ENCODE measurements at places on chromosomes 11 and 22.

GRCh38 chr22:28951969-28952521 lies 68.7 kb downstream of the ZNRF3 start:
- DNase-seq: no peak

GRCh38 chr11:2778630-2779498 lies 79.1 kb upstream of the KCNQ1OT1 start:
- DNase-seq: no peak

DNA sequence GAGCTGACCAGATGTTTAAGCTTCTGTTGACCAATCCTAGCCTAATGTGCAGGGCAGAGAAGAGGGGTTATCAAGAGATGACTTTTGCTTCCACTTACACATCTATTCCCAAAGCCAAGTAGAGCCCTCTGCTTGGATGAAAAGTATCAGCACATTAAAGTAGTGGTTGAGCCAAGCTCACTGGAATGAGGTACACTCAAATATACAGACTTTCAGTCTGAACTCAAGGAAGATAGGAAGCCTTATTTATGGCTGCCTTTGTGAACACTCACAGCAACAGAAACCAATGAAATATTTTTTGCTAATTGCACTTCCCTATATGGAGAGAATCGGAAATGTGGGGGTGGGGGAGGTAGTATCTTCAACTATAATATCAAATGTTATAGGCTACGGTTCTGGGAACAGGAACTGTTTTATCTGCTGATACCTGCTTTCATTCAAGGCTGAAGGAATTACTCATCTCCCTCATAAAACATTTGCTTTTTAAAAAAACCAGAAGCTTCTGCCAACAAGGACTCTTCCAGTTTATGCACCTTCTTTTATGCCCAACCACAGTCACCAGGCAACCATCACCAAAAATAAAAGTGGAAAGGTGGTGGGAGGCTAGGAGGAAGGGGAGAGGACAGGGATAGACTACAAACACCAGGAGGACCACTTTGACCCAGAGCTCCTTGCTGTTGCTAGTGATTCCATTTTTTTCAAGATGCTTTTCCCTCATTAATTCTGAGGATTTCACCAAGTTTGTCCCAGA lies 91.2 kb downstream of the CLPB start:
- DNase-seq: no peak

DNA sequence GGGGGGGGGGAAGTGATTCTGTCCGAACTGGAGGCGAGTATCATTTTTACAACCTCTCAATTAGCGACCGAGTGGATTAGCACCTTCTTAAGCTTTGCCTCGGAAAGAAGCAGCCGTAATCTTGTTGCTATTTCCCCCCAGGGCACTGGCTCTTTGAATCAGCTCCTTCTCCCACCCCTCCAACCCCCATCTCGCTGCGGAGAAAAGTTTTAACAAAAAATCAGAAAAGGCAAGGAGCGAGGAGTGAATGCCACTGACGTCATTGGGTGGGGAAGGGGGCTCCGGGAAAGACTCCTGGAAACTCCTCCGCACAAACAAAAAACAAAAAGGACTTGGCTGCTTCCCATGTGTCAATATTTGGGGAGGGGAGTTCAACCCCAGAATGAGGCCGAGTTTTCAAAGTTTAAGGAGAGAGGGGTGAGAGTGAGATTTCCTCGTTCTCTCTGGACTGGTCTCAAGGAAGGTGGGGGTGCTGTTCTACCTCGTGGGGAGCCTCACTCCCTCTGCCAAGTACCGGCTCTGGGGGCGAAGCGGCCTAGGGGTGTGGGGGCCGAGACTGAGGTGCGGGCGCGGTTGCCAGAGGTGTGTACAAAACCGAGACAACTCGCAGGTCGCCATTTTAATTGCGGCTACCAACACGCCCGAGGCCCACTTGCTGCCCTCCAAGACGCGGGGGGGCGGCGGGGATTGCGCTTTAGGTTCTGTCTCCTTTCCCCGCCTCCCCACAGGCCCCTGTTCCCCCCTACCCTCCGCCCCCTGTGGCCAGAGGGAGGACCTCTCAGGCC lies 2.5 kb upstream of the PAX6 start:
- DNase-seq: peak; percentile 28

GRCh38 chr22:37912171-37912570 lies 6.1 kb downstream of the MICALL1 start:
- no peak for DNase-seq

DNA sequence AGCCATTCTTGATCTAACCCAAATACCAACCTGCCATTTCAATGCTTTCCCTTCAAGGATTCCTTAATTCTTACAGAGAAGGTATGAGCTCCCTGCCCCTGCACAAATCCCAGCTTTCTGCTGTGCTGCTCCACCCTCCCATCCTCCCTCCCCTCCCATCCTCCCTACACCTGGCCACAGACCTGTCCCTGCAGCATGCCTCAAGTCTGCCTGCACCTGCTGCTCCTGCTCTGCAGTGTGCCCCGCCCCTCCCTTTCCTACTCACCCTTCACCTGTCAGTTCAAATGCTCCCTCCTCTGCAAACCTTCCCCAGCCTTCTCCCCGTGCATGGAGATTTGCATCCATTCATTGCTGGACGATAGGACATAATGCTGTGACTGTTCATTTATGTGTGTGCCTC lies 139.9 kb upstream of the NARS2 start:
- no peak for DNase-seq

DNA sequence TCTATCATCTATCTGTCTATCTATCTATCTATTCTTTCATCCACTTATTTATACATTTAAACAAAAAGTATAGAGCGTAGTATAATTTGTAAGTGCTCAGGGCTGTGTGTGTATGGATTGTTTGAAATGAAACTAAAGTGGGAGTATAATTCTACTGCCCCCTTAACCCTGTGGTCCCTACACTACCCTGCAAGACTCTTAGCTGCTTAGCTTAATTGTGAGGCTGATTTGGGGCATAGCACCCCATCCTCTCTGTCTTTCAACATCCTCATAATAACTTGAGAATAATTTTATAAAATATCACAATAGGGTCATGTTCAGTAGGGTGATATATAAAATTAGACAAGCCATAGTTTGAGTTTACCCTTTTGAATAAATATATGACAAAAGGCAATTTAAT lies 11.6 kb downstream of the OR51B4 start:
- DNase-seq: no peak

DNA sequence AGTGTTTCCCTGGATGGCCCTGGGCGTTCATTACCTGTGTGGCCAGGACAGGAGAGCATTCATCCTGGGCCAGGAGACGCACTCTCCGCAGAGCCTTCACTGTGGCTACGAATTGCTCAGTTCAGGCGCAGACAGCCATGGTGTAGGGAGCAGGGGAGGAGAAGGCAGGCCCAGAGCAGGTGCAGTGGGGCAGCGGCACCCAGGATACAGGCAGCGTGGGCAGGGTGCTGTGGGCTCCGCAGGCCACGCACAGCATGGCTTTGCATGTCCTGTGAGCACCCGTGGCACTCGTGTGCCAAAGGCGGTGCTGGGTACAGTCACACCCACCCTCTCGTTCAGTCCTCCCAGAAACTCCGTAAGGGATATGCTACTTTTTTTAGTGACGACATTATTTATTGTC lies 124.2 kb upstream of the B3GAT1 start:
- DNase-seq: no peak

DNA sequence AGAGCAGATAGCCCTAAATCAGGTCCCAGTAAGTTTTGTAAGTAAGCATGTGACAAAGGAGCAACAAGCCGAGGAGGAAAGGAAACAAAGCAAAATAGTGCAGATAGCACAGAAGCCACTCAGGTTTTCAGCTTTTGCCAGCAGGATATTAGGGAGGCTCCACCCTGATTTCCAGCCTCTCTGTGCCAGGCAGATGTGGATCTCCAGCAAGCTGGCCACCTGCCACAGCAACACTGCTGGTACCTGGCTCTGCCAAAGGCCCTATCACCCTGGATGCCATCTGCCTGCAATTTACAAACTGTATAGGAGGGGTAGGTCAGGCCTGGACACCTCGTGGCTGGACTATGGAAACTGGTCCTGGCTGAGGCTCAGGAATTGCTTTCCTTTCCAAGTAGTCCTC lies 12.2 kb upstream of the NNMT start:
- DNase-seq: no peak

- DNase-seq: no peak
These were observed 62.8 kb downstream of the AMOTL1 start for GRCh38 chr11:94830722-94831510.

GRCh38 chr11:67256477-67257135 lies 9.7 kb upstream of the GRK2 start:
- no peak for DNase-seq

DNA sequence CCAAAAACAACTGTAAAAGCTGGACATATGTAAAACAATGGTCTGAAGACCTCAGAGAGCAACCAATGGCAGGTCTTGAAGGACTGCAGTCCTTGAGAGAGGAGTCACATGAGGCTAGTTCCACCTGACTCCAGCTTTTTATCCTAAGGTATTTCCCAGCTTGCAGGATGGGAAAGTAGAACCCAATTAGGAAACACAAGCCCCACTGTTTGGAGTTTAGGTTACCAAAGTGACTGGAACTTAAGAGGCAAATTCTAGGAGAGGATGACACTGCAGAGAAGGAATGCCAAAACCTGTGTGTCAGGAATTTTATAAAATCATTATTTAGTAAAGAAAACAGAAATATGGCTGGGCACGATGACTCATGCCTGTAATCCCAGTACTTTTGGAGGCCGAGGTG lies 18.4 kb downstream of the OR2AT4 start:
- no peak for DNase-seq

DNA sequence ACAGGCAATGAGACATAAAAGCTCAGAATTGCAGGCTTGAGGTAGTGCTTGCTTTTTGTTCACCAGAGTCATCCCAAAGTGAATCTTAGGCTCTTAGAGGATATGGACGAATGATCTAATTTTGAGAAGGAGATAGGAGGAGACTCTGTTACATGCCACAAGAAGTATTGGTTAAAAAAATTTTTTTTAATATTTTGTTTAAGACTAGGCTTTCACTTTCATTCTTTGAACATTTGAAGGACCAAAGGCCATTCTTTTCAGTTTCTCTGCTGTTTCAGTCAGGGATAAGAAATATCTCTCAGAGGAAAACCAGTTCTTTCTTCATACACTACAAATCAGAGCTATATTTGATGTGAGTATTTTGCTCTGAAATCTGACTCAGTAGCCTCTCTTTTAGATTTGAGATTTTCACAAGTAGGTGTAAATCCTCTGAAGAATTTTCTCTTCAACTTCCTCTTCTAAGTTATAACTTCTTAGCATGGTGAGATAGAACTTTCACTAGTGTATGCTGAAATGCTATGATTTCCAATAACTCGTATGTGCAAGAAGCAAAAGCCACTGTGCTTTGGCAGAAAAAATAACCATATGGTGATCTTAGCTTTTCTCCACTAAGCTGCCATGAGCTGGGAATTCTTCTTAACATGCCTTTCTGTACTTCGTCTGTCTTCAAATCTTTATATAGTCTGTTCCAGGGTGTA lies 24.1 kb upstream of the FAM181B start:
- DNase-seq: no peak

- DNase-seq: no peak
These were observed 181.8 kb downstream of the CSNK2A3 start for GRCh38 chr11:11171285-11171684.

DNA sequence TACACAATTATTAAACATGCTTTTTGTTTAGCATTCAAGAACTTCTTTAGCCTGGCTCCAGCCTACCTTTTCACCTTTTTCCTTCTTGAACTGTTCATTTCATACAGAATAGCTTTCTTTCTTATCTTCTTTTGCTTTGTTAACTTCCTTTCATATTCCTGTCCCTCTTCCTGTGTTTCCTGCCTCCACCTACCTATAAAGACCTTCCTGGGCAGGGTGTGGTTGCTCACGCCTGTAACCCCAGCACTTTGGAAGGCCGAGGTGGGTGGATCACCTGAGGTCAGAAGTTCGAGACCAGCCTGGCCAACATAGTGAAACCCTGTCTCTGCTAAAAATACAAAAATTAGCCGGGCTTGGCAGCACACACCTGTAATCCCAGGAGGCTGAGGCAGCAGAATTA lies 22.9 kb downstream of the CAPRIN1 start:
- DNase-seq: no peak

DNA sequence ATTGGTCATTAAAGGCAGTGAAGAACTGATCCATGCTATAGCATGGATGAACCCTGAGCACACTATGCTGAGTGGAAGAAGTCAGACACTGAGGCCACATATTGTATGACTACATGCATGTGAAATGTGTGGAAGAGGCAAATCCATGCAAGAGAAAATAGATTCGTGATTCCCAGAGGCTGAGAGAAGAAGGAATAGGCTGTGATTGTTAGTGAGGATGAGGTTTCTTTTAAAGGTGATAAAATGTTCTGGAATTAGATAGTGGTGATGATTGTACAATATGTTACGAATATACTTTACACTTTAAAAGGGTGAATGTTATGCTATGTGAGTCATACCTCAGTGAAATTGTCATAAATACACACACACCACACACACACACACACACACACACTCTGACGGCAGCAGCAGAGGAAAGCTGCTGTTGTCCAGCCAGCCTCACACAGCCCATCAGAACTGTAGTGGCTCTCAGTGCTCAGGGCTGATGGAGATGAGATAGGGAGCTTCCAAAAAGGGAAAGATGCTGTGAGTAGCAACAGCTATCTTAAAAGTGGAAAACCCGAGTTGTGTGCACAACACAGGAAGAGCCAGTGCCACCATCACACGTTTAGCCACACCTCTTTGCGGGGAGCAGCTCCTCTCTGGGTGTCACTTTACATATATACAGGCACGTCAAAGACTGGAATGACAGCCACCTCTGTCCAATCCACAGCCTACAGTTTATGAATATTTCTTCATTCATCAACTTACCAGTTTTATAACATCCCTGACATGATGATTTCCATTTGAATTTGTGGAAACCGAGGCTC lies 153.0 kb downstream of the SPATA19 start:
- DNase-seq: no peak

- no peak for DNase-seq
These were observed 41.9 kb downstream of the CEP164 start for GRCh38 chr11:117369534-117369933.

- no peak for DNase-seq
These were observed 11.9 kb upstream of the SLC5A4 start for GRCh38 chr22:32267011-32267410.

GRCh38 chr11:61918938-61919704 lies 1.8 kb upstream of the RAB3IL1 start:
- DNase-seq: no peak

GRCh38 chr11:103690356-103690755 lies 346.1 kb upstream of the DDI1 start:
- DNase-seq: no peak

DNA sequence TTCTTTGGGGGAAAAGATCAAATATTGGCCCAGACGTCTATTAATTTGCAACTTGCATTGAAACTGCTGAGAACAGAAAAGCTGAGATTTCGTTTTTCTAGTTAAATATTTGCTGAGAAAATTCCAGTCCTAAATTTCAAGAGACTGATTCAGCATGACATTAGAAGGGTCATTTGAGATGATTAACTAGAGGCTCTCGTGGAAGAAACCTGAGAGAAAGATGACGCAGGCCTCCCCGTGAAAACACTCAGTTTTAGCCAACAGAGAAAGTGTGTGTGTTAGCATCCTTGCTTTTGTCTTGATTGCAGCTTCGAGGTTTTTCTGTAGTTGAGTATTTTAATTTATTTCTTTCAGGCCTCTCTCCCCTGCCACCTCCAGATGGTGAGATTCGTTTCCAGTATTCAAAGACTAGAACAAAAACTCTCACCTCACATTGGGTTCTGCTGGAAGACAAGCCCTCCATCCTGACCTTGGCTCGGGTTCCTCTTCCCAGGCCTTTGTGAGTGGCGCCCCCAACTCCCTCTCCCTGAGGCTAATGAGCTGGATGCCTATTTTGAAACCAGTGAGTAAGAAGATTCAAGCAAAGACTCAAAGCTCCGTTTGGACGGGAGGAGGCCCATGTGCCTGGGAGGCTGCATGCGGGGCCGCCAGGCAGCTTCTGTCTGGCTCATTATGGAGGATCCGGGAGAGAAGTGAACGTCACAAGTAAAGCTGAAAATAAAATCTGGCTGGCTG lies 52.4 kb downstream of the CELSR1 start:
- no peak for DNase-seq

GRCh38 chr11:3121416-3121815 lies 43.7 kb downstream of the OSBPL5 start:
- DNase-seq: no peak
